ENCODE measurements at places on chromosomes 2 and 18.
A peak's percentile ranks its signal among the peaks of the same experiment; 100 is the strongest.

GRCh38 chr2:143847257-143847656, 672.7 kb downstream of the ZEB2 start:
- no peak for DNase-seq

GRCh38 chr18:9950289-9951016, 36.6 kb downstream of the VAPA start:
- DNase-seq: no peak

DNA sequence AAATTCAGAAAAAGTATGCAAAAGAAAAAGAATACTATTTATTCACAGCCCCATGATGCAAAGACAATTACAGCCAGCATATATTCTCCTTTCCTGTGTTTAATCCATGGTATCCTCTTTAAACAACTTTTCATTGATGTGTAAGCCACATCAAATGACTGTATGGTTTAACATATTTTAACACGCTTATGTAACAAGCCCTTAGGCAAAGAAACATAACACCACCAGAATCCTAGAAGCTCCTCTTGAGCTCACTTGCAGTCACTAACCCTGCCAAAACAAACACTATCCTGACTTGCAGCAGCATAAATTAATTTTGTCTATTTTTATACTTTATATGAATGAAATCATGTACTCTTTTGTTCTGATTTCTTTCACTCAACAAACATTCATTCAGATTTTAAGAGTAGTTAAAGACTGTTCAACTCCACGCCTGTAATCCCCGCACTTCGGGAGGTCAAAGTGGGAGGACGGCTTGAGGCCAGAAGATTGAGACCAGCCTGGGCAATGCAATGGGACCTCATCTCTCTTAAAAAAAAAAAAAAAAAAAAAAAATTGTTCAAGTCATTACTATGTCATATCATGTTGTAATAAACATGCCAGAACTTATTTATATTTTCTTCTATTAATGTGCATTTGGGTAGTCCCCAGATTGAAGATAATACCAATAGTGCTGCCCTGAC, 226.3 kb downstream of the NBAS start:
- no peak for DNase-seq

GRCh38 chr2:86213699-86214502, 14.6 kb downstream of the MRPL35 start:
- DNase-seq: peak; percentile 27

- DNase-seq: no peak
These were observed 13.1 kb upstream of the GPR55 start for GRCh38 chr2:230938098-230938497.

GRCh38 chr2:35251156-35251555, 1104.4 kb upstream of the CRIM1 start:
- DNase-seq: no peak

DNA sequence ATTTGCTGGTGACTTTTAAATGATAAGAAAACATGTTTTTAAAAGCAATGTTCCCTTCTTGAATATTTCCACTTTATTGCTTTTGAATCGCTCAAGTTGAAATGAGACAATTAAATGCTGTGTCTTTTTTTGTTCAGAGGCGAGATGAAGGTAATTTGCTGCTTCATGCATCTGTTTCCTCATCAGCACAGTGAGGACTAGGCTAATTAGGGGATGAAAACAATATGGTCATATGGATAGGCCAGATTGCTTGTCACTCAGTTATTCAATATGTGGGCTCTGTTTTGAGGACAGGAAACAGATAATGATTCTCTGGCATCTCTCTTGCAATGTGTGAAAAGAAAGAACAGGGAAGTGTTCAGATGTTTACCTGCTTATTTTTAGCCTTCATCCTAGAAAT, 61.0 kb downstream of the ERBB4 start:
- peak; percentile 59 for DNase-seq

GRCh38 chr2:29628862-29629261, 292.5 kb downstream of the ALK start:
- DNase-seq: no peak

- DNase-seq: peak; percentile 35
These were observed 1389.8 kb upstream of the TMEFF2 start for GRCh38 chr2:193584522-193584938.

GRCh38 chr2:44722026-44722625, 219.4 kb upstream of the SIX3 start:
- no peak for DNase-seq

- no peak for DNase-seq
These were observed 1.5 kb downstream of the SFXN5 start for GRCh38 chr2:73069855-73070642.

DNA sequence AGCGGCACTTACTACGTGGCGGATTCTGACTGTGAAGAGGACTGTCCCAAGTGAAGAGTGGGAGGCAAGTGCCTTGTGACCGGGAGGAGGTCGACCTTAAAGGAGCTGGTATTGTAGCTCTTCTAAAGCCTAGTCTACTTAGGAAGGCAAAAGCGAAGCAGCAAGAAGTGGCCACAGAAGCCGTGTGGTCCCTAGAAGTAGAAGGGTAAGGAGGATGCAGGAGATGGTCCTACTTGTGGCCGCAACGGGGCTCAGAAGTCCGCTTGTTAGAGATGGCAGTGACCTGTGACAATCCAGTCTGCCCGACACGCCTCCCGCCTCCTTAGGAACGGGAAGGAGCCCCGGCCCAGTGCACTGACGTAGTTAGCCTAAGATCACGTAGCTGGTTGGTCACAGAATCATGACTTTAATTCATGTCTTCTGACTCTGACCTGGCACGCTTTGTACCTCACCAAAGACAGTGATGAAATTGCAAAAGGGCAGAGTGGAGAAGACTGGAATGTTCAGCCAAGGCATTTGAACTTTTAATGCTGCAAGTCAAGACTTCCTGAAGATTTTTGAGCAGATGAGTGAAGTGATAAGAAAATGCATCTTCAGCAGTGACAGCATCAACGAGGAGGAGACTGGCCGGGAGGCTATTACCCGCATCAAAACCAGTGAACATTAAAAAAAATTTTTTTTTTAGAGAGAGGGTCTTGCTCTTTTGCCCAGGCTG, 749 bp upstream of the EIF2AK3 start:
- DNase-seq: peak; percentile 87

DNA sequence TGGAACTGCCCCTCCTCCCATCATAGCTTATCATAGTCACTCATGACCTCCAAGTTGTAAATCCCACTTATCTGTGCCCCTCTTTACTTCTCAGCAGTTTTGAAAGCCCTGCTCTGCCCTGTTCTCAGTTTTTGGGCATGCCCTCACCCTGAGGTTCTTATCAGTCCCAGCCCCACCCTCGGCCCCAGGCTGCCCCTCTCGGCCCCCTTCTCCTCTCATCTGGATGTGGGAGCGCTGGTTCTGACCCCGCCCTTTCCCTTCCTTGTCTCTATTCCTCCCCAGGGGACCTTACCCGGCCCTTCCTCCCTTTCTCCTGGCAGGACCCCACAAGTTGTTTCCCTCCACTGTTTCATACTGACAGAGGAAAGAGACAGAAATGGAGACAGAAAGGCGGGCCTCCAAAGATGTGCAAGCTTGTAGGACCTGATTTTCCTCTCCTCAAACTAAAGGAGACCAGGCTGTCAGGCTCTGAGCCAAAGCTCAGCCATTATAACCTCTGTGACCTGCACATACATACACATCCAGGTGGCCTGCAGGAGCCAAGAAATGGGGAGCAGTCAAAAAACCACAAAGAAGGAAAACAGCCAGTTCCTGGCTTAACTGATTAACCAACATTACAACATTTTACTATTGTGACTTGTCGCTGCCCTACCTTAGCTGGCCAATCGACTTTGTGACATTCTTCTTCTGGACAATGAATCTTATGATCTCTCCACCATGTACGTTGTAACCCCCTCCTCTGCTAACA, 171.0 kb upstream of the HS6ST1 start:
- DNase-seq: no peak

DNA sequence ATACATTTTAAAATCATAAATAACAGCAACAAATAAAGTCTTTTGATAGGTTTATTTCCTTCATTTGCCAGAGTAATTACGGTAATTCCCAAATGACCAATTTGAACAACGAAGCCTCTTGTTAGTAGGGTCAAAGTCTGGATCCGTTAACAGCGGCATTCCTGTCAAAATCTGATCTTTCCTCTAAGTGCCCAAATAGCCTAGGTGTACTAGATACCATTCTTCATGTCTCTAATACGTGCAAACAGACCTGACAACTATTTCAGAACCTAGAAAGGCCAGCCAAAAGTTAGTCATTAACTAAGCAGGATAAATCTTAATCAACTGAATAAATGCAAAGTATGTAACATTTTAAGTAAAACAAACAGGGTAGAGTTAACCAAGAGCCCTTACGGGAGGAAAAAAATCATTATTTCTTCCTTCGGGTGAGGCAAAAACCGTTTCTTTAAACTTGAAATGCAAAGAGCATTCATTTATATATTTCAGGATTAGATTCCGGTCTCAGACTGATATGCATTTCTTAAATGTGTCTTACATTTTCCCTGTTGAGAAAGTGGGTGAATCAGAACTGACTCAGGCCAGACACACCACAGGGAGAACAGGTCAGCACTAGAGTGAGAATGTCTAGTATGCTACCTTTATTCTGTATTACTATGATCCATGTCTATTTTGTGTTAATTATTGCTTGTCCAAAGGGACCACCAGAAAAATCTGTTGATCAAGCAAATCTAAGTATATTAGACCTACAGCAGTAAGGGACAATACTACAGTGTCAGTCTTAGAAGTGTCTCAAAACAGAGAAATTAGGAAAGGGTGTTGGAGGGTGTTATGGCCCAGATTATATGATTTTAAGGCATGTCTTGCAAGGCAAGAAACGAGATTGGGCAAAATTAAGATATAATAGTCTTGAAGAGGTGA, 141.5 kb upstream of the NDUFV2 start:
- no peak for DNase-seq

DNA sequence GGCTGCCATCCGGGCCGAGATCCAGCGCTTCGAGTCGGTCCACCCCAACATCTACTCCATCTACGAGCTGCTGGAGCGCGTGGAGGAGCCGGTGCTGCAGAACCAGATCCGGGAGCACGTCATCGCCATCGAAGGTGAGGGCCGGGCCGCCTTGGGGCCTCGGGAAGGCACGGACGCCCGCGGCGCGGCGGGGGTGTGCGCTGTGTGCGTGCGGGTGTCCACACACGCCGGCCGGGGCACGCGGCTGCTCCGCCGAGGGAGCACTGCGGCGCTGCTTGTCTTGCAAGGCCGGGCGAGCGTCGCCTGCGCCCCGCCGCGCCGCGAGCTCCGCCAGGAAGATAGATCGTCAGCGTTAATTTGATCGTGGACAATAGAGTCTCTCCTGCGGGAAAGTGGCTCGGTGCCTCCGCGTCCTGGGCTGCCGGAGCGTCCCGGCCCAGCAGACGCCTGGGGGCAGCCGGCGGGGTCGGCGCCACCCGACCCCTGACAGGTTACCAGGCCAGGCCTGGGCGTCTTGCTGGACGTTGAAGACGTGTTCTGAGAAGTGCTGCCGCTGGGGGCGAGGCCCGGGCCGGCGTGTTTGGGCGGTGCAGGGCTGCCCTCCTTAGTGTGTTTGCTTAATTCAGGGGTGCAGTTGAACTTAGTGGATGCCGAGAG, 1.0 kb downstream of the AGAP1 start:
- DNase-seq: peak; percentile 44

- no peak for DNase-seq
These were observed 35.6 kb downstream of the DAW1 start for GRCh38 chr2:227906991-227907390.

GRCh38 chr18:3044931-3045698, 32.2 kb upstream of the LPIN2 start:
- peak; percentile 89 for DNase-seq

- no peak for DNase-seq
These were observed 149.2 kb downstream of the TWIST2 start for GRCh38 chr2:238997137-238997390.

DNA sequence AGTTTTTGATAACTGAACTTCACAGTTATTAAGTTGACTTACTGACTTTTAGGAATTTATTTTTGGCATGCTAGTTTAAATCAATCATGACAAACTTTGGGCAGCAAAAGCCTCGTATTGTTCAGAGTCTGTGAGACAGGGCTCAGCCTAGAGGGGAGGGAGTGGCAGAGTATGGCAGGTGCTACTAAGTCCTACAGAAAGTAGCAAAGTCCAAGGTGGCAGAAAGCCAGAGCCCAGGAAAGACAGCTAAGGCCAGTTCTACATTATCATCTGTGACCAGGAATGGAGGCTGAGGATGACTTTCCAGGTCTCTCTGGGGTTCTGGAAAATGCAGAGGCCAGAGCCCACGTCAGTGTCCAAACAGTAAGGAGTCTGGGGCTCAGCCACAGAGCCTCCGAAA, 34.2 kb downstream of the CHST10 start:
- DNase-seq: no peak

DNA sequence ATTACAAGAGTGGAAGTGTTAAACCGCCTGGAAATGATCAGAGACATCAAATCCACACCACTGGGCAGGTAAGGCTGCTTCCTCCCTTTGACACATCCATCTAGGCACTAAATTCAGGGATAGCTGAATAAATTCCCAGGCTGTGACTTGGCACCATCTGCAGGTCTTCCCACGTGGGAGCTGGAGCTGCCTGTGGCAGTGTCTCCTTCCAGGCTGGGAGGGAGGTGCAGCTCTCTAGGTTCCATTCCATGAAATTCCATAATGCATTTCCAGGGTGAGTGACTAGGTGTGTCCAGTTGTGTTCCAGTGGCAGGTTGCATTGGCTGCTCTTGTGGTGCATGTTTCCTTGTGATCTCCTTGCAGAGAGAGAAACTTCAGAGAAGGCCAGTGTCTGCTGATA, 188.9 kb upstream of the CXCR4 start:
- peak; percentile 12 for DNase-seq

- peak; percentile 45 for DNase-seq
These were observed 14.1 kb upstream of the ZSWIM2 start for GRCh38 chr2:186862869-186863709.

DNA sequence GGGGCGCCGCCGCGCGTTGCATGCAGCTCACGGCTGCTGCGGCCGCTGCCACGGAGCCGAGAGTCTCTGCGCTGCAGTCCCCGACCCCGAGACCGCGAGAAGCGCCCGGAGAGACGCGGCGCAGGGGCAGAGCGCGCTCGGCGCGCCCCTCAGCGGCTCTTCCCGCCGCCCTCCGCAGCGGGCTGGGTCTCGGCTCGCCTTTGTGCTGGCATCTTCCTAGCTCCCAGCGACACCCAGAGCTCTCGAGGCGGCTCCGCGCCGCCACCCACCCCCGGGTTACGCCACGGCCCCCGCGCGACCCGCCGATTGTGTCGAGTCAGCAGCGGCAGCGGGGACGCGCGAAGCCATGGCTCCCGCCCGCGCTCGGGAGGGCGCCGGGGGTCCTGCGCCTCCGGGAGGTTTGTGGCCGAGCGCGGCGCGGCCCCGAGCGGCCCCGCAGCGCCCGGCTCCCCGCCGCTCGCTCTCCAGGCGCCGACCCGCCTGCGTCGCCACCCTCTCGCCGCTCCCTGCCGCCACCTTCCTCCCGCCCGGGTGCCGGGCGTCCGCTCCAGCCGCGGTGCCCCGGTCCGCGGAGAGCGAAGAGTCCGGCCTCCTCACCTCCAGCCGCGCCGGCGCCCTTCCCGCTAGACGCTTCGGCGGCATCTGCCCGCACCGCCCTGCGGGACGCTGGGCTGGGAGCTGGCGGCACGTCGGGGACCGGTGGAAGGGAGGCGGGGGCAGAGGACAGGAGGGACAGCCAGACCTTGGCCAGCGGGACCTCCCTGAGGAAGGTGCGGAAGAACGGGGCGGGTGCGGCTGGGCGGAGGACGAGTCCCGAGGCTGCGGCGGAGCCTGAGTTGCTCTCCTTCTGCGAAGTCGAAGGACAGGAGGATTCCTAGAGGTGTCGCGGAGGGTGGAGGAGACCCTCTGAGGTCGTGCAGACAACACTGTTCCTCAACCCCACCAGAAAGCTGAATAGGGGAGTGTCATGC, 46.3 kb upstream of the CCDC150 start:
- peak; percentile 69 for DNase-seq

Data from NCI-H524 (cell line).